ENCODE measurements at places on chromosomes 11 and 22.

- DNase-seq, result peak; percentile 38
Measured at GRCh38 chr11:69642913-69643632, 2.1 kb downstream of the CCND1 start.

- DNase-seq, result peak; percentile 99
Measured at GRCh38 chr22:39960791-39961746, 872 bp downstream of the TMA7B start.

- no peak for DNase-seq
Measured at GRCh38 chr22:42768385-42769035, 47.8 kb upstream of the A4GALT start.

GRCh38 chr11:61502522-61502921, 6.0 kb upstream of the LRRC10B start:
- no peak for DNase-seq

DNA sequence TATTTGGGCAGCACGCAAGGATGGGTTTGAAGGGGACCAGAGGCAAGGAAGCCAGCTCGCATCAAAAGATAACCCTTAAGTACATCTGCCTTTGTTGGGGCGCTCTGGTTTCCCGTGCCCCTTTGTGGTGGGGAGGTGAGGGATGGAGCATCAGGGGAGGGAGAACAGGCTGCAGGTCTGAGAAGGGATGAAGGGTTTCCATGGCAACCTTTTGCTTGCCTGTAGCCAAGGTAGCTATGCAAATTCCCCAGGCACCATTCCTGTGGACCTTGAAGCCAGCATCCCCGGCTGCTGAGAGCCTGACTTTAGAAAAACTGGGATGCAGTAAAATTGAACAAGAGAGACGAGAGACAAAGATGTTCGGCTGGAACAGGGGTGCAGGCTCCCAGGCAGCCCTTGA, 75.7 kb downstream of the SEZ6L start:
- no peak for DNase-seq

DNA sequence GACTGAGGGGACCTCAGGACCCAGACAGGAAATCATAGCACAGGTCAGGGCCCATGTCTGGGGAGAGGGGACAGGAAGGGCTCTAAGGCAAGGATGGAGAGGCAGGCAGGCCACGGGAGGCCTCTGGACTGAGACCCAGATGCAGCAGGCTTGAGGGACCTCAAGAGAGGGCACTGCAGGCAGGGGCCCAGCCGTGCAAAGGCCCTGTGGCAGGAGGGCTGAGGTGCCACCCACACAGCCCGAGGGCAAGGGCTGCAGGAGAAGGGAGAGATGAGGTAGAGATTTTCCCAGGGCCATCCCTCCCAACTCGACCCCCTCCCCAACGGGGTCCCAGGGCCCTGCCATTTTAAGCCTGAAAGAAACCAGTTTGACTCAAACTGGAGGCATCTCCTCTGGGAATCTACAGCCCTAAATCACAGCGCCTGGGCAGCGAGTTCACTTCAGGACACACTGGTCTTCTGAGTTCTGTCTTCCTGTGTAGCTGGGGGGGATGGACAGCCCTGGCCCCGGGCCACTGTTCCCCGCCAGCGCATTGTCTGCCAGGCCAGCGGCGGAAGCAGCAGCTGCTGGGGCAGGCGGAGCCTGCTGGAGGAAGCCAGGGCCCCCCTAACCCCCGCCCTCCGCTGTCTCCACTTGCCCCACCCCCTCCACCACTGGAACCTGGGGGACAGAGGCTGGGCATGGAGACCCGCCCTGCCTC, 20.3 kb upstream of the WNT7B start:
- peak; percentile 91 for DNase-seq

- DNase-seq, result no peak
Measured at GRCh38 chr11:118142809-118143208, 9.8 kb downstream of the SCN4B start.

DNA sequence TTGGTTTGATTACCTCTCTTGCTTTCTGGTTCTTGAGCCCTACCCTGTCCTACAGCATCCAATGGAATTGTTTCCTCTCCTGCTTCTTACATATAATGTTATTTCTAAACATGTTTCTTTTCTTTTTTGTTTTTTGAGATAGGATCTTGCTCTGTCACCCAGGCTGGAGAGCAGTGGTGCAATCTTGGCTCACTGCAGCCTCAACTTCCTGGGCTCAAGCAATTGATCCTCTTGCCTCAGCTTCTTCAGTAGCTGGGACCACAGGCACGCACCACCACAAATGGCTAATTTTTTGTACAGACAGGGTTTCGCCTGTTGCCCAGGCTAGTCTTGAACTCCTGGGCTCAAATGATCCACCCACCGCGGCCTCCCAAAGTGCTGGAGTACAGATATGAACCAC, 105.9 kb downstream of the SGSM3 start:
- no peak for DNase-seq

- peak; percentile 47 for DNase-seq
Measured at GRCh38 chr11:102620818-102621561, 4.1 kb downstream of the MMP20 start.

DNA sequence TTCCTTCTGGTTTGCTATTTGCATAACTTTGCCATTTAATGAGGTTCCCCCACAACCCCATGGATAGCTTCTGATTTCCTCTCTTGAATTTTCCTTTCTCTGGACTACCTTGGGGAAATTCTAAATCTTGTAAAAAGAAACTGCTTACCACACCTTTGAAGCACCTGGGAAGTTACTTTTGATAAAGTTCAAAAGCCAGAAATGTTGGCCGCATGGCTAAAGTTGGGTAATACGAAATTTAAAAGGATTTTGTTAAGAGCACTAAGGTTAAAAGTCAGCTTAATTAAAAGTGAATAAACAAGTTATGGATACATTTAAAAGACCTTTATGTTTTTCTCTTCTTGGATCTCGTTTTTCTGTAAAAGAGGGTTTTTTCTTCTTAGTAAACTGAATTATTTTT, 5.5 kb downstream of the CASP4 start:
- no peak for DNase-seq

DNA sequence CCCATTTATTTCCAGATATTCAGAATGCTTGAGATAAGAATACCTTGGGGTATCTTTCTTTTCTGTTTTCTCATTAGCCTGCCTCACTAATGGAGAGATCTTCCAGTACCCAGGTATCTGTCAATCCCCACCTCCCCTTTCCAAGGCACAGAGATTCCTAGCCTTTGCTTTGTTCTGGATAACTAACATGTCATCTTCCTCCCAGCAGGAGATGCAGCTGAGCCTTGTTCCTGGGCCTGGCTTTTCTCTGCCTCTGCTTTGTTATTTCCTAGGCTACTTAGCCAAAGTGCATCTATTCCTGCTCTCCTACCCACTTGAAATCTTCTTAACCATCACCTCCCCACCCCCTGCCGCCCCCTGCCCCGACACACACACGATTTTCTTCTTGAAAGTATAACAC, 297.1 kb downstream of the NELL1 start:
- DNase-seq, result no peak

- DNase-seq, result no peak
Measured at GRCh38 chr11:41457216-41458014, 2.0 kb downstream of the LRRC4C start.

DNA sequence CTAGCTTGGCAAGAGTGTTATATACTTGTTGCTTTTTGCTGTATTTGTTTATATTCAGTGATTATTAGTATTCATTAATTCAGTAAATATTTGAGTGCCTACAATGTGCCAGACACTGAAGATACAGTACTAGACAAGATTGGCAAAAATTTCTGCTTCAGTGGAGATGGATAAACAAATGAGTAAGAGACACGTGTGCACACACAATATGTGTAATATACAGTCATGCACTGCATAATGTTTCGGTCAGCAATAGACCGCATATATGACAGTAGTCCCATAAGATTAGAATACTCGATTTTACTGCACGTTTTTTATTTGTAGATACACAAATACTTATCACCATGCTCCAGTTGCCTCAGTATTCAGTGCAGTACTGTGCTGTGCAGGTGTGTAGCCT, 104.9 kb upstream of the GAL start:
- DNase-seq, result no peak

DNA sequence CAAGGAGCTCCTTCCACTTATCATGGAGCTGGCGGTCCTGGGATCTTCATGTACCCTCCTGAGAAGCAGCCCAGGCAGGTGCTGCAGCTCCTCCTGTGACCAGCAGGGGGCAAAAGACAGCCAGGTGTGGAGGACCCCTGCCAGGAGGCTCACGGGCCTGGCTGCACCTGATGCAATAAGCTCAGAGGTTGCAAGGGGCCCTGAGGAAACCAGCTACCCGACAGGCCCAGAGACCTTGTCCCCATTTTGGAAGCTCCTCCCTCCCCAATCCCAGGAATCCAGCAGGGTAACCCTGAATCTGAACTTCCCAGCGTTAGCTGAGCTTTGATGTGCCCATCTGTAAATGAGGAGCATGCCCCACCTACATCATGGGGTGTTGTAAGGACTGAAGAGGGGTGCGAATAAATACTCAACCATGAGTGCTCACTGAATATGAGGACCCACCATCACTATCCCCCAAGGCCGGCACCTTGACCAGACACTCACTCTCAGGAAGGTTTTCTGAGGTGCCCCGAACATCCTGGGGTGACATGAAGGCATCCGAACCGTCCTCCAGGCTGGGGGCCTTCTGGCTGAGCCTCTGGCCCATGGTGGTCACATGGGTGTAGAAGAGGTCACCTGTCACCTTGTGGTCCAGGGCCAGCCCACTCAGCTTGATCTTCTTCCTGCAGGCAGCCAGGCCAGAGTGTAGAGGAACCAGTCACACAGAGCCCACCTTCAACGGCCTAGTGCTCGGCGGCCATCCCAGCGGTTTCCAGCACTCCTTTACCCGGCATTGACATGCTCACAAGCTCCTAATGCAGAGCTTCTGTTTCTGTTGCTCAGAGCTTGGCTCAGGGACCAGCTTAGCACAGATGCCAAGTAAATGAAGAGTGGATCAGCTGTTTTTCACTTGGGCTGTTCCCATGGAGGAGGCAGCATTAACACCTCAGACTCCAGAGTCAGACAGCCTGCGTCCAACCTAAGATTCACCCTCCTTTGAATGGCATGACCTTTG, 21.7 kb downstream of the SLC43A1 start:
- DNase-seq, result no peak
